ENCODE measurements at places on chromosomes 3 and 15.

- no peak for DNase-seq
Measured at GRCh38 chr15:34514251-34514670, 69.2 kb downstream of the GOLGA8B start.

GRCh38 chr3:169992156-169992555 lies 25.5 kb downstream of the SEC62 start:
- DNase-seq = no peak

GRCh38 chr15:89642106-89642505 lies 13.2 kb downstream of the KIF7 start:
- DNase-seq = no peak

DNA sequence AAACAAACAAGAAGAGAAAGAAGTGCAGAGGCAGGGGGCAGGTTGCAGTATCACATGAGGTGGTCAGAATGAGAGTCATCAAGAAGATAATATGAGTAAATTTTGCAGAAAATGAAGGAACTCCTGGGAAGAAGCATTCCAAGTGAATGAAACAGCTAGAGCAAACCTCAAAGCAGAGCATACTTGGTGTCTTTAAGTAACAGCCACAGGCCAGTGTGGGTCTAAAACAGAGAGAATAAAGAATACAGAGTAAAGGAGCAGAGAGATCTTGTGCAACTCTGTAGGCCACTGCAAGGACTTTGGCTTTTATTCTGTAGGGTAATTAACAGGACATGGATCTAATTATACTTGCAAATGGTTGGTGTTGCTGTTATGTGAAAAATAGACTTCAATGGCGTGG lies 81.3 kb downstream of the STAC start:
- DNase-seq = no peak

DNA sequence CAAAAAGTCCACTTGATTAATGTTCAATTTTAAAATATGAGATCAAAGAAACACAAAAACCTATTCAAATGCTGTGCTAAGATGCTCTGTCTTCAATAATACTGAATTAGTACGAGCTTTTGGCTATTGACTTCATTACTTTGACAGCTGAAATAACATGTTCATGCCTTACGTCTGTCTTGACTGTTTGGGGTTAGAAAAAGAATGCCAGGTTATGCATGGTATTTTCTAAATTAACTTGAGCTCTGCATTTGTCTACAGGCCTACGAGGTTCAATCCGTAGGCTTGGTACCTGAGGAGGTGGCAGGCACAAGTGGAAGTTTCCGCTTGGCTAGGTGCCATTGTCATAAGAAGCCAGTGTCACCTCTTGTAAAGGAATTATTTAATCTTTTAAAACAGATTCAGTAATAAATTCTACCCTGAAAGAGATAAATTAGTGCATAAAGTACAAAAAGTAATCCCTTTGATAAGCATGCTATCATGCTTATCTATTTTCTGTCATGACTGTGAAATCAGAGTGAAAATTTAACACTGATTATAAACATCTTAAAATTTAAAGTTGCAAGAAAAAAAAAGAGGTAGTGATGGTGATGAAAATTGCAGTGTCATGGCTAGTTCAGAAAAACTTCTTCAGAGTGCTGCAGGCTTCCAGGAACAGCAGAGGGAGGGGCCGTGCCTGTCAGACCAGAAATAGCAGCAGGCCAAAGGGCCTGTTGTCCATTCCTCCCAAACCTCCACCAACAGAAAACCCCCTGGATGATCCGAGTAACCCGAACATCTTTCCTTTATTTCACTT lies 115.7 kb downstream of the ARRDC4 start:
- no peak for DNase-seq

- DNase-seq = no peak
Measured at GRCh38 chr3:49996016-49996415, 56.1 kb downstream of the RBM6 start.

DNA sequence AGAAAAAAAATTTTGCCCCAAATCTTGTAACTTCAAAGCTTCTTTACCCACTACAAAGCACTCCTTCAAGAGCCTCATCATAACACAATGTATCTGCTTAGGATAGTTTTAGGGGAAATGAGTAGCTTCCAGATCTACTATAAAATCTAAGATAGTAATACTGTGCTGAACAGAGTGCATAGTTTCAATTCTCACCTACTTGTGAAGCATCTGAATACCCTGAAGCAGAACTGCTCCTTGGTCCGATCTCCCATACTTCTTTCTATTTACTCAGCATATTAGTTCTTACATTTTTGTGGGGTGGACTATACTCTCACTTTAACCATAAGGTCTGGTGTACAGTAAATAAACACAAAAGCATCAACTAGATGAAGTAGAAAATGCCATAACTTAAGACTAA lies 9.6 kb downstream of the TFRC start:
- no peak for DNase-seq

- DNase-seq = no peak
Measured at GRCh38 chr15:89340573-89340972, 5.9 kb upstream of the POLG start.

GRCh38 chr3:142915636-142916035 lies 26.8 kb upstream of the PCOLCE2 start:
- no peak for DNase-seq

- DNase-seq = no peak
Measured at GRCh38 chr3:136802481-136802996, 16.4 kb upstream of the SLC35G2 start.

DNA sequence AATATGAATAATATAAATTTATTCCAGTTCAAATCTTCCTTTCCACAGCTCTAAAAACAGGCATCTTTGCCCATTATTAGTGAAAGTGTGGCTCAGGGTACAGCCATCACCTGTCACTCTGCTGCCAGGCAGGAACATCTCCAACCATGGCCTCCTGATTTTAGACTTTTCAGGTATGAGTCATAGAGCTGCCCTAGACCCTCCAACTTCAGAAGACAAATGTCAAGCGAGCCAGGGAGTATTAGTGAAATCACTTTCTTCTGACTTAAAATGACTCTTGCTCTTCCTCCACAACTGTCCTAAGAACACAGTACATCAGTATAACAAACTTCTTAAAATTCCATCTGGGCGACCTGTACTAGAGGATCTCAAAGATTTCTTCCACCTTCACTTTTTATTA lies 78.1 kb upstream of the AKAP13 start:
- no peak for DNase-seq
